Erythroblast (primary cell): ENCODE measurements at places on chromosomes 11 and 22.

DNA sequence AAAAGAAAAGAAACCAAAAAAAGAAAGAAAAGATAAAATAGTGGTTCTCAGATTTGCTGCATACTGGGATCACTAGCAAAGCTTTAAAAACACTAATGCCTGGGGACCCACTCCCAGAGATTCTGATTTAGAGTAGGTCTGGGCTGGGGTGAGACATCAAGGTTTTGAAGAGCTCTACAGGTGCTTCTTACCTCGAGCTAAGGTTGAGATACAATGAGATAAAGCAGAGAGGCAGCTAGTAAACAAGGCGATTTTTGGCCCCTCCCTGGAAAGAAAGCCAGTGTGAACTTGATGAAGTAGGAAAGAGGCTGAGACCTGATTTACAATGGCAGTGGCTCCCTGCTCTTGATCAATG lies 327.6 kb upstream of the CCDC90B start:
- no peak for DNase-seq

DNA sequence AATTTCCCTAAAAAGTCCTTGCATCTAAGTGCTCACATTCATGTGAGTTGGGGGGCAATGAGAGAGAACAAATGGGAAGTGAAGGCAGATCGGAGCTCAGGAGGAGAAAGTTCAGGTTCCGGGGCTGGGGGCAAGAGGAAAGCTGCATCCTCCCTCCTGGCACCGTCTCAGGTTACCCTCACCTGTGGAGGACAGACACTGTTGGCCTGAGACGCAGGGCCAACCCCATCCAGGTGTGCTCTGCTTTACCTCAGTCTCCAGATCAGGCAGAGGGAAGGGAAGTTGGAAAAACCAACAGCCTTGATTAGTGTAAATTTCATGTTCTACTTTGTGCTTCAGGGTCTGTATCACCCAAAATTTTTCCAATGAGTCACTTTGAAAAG lies 146.9 kb downstream of the TRIM29 start:
- DNase-seq, result no peak

DNA sequence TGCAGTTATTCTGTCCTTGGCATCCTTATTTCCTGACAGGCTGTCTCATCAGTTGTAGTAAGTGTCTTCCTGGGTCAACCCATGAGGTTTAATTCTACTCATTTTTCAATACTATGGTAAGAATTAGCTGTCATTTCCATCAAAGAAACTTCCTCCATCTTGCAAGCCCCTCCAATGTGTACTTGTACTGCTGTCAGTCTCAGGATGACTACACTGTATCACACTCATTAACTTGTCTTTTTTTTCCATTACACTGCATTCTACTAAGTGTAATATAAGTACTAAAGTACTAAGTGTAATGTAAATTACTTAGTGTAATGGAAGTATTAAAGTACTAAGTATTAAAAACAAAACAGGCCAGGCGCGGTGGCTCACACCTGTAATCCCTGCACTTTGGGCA lies 102.8 kb downstream of the CWF19L2 start:
- DNase-seq, result no peak

DNA sequence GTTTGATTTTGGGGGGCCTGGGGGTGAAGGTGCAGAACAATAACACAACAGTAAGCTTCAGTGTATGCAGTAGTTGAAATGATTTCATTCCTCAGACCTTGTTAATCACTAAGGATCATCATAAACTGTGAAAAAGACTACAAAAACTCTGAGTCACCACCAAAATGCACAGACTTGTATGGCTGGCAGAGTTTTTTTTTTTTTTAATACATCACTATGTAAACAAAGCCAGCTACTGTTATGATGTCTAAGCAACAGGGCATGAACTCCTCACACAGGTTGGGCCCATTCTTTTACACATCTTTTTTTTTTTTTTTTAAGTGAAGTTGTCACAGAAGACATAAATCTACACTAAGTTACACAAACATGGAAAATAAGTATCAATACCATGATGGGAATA lies 311.9 kb downstream of the GUCY1A2 start:
- DNase-seq, result no peak

GRCh38 chr22:24417200-24417599 lies 10.2 kb upstream of the ADORA2A start:
- no peak for DNase-seq

DNA sequence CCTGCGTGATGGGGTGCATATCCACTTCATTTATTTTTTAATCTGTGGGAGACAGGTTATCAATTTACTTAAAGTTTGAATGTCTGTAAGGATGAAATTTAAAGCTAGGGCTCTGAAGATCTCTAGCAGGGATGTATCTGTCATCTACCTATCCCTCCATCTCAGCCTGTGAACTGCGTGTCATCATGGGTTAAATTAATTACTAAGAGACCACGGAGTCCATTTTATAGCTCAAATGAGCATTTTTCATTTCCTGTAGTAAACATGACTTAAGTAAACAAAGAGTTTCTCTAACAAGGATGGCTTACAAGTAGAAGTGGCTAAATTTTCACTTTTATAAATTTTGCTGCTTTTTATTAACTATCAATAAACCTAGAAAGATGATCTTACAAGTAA lies 2.9 kb upstream of the GLB1L3 start:
- no peak for DNase-seq

DNA sequence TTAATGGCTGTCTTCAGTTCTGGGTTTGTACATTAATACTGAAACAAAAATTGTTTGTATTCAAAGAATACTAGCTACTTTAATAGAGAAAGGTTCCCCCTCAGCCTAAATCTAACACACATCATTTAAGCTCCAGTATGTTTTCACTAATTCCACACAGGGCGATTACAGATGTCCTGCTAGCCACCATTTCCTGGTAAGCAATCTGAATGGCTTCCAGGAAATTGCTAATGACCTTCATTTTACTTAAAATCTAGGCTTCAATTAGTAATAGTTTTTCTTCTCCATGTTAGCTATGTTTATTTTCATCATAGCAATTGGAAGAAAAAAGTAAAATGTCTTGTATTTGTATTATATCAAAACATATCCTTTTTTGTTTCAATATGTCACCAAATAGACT lies 132.8 kb downstream of the SOX6 start:
- no peak for DNase-seq

DNA sequence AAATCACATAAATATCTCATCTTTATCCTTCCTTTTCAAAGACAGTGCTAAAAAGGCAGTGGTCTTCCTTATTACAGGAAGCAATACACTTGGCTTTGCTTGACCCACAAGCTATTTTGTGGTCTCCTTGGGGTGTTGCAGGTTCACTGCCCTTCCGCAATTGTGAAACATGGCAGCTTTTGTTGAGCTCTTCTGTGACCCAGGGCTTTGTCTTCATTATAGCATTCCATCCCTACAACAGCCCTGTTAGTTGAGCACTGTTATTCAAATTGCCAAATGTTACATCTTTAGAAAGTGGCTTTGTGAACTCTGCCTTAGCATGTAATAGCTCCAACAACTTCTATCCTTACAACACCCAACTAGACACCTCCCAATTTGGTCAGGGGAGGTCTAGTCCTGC lies 107.1 kb downstream of the OPCML start:
- no peak for DNase-seq

DNA sequence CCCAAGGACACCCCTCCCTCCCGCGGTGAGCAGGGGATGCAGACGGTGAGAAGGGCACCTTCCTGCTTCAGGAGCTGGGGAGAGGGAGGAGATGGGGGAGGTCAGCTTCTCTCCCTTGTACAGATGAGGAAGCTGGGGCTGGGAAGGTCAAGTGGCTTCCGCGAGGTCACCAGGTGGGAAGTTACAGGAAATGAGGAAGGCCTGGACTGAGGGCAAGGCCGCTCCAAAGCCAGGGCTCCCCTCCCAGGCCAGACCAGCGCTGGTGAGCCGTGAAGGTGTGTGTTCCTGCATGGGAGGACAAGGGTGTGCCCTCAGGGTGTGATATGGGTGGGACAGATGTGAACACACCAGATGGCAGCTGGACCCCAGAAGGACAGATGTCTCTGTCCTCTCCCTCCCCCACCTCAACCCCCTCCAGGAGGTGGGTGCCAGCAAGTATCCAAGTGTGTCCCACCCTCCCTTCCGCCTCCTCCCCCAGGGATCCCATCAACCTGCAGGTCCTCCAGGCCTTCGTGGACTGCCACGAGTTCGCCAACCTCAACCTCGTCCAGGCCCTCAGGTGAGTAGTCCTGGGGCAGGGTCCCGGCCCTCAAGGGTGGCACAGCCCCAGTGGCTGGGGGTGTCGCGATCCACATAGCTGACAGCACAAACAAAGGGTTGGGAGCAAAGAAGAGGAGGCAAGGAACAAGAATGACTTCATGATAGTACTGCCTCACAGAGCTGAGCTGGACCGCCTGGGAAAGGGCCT lies 16.6 kb downstream of the CYTH4 start:
- no peak for DNase-seq

GRCh38 chr22:19992481-19992911 lies 24.1 kb downstream of the ARVCF start:
- no peak for DNase-seq

DNA sequence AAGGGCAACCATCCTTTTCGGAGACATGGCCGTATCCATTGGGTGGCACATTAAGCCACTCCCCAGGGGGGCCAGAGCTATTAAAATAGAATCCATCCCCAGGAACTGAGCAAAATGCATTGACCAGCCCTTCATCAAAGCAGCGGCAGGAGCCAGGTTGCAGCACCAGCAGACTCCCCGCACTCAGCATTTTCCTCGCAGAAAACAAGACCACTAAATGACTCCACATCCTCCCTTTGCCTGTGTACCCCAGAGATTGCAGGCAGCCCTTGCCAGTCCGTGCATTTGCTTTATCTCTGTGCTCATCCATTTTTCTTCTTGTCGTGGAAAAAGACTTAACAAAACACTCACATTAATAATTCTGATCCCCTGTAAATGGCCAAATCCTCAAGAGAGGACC lies 144.4 kb upstream of the LARGE1 start:
- DNase-seq, result no peak

DNA sequence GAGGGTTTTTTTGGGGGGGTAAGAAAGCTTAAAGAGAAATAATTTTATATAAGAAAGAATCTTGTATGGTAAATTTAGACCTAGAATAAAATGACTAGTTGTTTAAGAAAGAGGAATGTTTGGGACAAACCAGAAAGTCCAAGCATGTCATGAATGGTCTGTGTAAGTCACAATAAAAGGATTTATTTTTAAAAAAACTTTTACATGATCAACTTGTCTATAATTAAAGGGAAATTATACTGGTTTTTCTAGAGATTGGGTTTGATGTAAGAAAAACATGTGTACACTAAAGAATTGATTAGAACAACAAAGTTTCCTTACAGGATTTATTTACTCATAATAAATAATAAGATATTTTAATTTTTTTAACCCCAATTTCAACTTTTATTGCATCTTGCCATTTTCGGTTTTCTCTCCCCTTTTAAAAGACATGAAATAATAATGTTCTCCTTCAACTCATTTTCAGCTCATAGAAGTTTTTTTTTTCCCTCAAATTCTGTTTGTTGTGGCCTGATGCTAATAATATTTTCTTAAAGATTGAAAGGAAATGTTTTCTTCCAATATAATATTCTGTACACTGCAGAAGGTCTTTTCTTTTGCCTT lies 35.4 kb upstream of the INCENP start:
- DNase-seq, result peak; percentile 44

- no peak for DNase-seq
Observed at GRCh38 chr11:2813141-2813908, 72.2 kb downstream of the CDKN1C start.
